ENCODE measurements at places on chromosomes 2 and 18. TPM values are rescaled to one million over a fixed set of nuclear protein-coding genes. Genes with fewer than 3 reads are reported as not detected.

GRHL1 gene
- total RNA-seq: 0.76 TPM

GRCh38 chr18:10365901-10366300, 88.5 kb upstream of the APCDD1 start:
- no peak for DNase-seq

DNA sequence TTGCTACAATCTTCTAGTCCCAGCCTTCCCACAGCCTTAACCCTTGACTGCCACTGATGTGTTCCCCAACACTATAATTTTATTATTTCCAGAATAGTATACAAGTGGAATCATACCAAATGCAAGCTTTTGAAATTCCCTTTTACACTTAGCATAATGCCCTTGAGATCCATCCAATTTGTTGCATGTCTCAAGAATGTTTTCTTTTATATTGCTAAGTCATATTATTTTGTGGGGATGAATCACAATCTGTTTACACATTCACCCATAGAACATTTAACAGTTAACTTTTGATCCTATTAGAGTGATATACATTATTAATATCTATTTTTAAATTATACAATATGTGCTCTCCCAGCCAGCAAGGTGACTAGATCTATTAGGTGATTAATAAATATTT, 74.3 kb upstream of the KYNU start:
- no peak for DNase-seq

- DNase-seq: no peak
Observed at GRCh38 chr2:182584462-182584861, 131.6 kb upstream of the DNAJC10 start.

PKDCC gene
- not detected for total RNA-seq

Measured in activated naive CD8-positive, alpha-beta T cell treated with anti-CD3 and anti-CD28 coated beads for 36 hours (primary cell).